ENCODE measurements at places on chromosomes 4 and X.

GRCh38 chrX:154542723-154543424 lies 3.8 kb downstream of the G6PD start:
- no peak for DNase-seq

- DNase-seq: no peak
These were observed 118.8 kb downstream of the UCHL1 start for GRCh38 chr4:41375561-41375960.

GRCh38 chr4:142861351-142861750 lies 15.2 kb upstream of the INPP4B start:
- no peak for DNase-seq

GRCh38 chr4:174005422-174005821 lies 278.0 kb downstream of the FBXO8 start:
- no peak for DNase-seq

DNA sequence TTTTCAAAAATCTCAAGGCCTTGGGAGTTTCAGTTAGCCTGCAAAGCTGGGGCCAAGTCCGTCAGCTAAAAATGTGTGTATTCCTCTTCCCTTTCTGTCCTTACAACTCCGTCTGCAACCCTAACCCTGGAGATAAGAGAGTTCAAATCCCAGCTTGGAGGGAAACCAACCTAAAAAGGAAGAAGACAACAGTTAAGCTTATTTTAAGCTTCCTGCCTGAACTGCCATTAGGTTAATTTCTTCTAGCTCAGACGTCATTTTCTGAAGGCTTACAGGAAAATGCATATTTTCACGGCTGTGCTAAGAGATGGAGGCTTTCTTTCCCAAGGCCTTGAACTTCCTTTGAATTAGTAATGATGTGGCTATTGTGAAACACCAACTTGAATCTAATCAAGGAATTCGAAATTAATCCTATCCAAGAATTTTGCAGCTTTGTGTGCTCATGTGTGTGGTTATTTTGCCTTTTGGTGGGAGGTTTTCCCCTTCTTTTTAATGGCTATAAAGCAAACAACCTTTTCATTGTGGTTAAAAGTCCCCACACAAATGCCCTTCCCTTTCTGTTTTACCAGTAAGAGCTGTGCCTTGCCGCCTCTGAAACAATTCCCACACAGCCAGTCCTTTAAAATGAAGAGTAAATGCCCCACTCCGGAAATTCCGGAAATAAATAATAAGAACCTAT lies 103.5 kb downstream of the IRF2 start:
- no peak for DNase-seq

DNA sequence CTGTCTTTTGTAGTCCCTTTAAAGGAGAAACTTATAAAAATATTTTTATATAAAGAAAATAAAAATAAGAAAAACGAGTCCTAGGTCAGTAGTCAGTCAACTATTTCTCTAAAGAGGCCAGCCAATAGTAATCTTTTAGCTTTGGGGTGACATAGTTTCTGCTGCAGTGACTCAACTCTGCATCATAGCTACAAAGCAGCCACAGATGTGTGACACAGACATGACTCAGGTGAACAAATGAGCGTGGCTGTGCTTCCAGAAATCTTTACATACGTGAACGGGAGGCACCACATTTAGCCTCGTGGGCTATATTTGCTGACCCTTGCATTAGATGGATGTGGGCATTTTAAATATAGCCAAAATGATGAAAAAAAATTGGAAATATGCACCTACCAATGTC lies 1862.5 kb upstream of the TENM3 start:
- DNase-seq: no peak

- no peak for DNase-seq
These were observed 560.5 kb downstream of the MID1IP1 start for GRCh38 chrX:39361736-39362135.

- DNase-seq: peak; percentile 47
These were observed 12.9 kb downstream of the PALLD start for GRCh38 chr4:168509786-168510185.

DNA sequence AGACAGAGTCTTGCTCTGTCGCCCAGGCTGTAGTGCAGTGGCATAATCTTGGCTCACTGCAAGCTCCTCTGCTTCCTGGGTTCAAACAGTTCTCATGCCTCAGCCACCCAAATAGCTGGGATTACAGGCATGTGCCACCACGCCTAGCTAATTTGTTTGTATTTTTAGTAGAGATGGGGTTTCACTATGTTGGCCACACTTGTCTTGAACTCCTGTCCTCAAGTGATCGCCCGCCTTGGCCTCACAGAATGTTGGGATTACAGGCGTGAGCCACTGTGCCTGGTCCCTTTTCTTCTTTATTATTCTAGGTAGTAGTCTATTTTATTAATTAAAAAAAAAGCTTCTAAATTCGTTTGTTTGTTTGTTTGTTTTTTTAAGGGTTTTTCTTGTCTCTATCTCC lies 59.1 kb downstream of the SLAIN2 start:
- no peak for DNase-seq

- no peak for DNase-seq
These were observed 89.3 kb upstream of the NKX1-1 start for GRCh38 chr4:1495416-1496115.

GRCh38 chr4:624705-625590 lies at the start of gene PDE6B:
PDE6B (plus strand) TSS chr4:625573; CDS start chr4:625627, 54 bp downstream.
- DNase-seq: no peak

- no peak for DNase-seq
These were observed 19.5 kb upstream of the TMPRSS11B start for GRCh38 chr4:68264875-68265565.

DNA sequence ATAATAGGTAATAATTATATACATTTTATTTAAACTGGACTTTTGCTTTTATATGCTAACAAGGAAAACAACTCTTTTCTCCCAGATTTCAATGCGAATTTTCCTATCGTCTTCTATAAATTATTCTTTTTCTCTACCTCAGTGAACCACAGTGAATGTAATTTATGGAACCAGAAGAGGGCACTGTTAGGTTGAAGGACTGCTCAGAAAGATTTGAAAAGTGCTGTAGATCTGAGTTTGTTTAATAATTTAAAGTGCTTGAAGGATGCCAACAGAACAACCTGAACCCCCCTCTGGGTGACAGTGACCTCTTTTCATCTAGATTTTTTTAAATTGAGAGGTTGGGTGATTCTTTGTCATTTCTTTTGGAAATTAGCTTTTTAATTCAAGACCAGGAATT lies 54.9 kb downstream of the PHOX2B start:
- no peak for DNase-seq

DNA sequence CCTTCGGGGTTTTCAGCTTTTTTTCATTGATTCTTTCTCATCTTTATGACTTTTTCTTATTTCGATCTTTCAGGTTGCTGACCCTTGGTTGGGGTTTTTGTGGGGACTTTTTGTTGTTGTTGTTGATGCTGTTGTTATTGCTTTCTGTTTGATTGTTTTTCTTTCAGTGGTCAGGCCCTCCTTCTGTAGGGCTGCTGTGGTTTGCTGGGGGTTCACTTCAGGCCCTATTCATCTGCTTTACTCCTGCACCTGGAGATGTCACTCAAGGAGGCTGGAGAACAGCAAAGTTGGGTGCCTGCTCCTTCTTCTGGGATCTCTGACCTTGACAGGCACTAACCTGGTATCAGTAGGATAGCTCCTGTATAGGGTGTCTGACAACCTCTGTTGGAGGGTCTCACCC lies 39.9 kb upstream of the PCDH18 start:
- no peak for DNase-seq

- no peak for DNase-seq
These were observed 566.3 kb downstream of the IL15 start for GRCh38 chr4:142202404-142203332.

DNA sequence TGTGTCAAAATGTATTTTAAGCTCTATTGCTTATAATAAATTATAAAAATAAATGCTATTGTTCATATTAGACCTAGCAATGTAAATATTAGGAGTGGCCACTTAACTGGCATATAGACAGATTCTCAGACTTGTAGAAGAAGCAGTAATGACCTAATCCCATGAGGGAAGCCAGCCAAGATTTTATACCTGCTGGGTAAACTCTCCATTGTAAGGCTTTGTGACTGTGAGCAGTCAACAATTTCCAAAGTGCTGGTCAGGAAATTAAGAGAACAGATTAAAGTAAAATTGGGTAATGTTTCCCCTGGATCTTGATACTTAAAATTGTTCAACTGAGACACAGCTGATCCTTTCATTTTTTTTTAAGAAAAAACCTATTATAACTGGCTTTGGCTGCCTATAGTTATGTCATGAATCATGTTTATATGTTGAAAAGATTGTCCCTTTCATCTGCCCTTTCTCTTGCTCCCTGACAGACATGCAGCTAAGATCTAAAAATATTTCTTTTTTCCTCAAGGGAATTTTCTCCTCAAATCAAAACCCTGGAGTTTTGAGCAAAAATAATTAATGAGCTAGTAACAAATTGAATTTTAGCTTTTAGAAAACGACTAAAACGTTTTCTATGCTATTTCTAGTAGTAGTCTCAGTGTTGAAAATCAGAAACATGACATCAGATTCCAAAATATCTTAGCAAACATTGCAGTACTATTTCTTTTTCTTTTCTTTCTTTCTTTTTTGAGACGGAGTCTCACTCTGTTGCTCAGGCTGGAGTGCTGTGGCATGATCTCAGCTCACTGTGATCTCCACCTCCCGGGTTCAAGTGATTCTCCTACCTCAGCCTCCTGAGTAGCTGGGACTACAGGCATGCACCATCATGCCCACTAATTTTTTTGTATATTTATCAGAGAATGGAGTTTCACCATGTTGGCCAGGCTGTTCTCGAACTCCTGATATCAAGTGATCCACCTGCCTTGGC lies 77.9 kb downstream of the ADGRL3 start:
- DNase-seq: no peak

DNA sequence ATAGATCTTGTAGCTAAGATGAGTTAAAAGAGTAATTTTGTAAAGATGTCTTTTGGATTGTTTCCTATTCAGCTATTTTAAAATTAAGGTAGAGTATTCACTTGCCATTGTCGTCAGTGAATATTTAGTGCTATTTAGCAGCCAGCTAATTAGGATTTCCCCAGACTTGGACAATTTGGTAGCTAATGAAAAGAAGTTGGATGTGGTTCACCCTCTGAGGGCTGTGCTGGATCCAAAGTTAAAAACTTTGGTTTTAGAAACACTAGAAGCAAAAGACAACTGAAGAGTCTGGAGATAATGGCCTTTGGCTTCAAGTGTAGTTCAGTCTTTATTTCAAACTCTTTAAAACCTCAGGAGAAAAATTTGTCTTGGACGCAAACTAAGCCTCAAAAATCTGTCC lies 41.3 kb downstream of the ATG4A start:
- no peak for DNase-seq
